HS-5 (cell line): ENCODE measurements at places on chromosomes 4 and X.

GRCh38 chr4:39718366-39719323, 20.7 kb downstream of the UBE2K start:
- DNase-seq: no peak

- DNase-seq: no peak
These were observed 108.3 kb downstream of the TBC1D19 start for GRCh38 chr4:26692014-26692726.

GRCh38 chr4:137124278-137124932, 407.9 kb downstream of the PCDH18 start:
- DNase-seq: peak; percentile 43

GRCh38 chr4:88675543-88675942, 22.1 kb downstream of the NAP1L5 start:
- DNase-seq: no peak

- peak; percentile 8 for DNase-seq
These were observed 5.9 kb downstream of the SMIM43 start for GRCh38 chr4:121758925-121759568.

DNA sequence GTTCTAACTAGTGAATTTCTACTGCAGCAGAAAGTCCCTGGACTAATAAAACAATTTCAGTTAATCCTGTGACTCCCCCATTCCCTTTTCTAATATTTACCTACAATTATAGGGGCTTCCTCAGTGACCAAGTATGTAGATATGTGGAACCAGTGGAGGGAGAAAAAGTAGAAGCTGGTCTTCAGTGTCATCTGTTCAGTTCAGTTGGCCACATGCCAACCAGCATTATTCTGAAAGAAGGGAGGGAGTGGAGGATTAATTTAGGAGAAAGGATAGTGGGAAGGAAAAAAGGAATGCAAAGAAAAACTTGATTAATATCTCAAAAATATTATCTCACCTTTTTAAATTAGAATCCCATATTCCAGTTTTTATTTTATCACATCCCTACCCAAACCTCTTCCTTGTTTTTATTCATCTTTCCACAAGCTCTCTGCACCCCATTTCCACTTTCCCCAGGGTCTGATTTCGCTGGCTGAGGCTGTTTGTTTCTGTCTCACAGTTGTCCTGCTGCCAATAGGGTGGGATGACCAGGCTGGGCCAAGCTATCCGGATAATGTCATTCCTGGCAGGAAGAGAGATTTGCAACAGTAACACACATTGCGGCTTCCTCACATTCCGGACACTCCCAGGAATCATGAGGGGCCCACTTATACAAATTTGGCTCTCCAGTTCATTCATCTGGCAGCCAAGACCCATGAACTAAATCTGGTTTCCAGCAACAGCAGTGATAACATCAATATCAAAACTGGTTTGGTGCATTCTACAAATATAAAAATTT, 24.6 kb upstream of the ANTXR2 start:
- DNase-seq: peak; percentile 80

- DNase-seq: no peak
These were observed 182.8 kb downstream of the BANK1 start for GRCh38 chr4:101973361-101973760.

DNA sequence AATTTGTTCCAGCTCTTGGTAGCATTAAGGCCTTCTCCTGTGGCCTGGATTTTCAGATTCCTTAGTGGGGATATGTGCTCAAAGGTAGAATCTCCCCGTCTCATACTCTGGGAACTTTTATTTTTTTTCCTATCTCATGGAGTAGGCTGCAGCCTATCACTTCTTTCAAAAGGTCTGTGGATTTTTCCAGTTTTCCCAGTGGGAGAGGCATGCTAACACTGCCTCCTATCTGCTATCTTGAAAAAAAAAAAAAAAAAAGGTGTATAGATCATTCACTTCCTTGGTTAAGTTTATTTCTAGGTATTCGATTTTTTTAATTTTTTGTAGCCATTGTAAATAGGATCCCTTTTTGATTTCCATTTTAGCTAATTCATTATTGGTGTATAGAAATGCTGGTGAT, 67.1 kb downstream of the IL15 start:
- no peak for DNase-seq

DNA sequence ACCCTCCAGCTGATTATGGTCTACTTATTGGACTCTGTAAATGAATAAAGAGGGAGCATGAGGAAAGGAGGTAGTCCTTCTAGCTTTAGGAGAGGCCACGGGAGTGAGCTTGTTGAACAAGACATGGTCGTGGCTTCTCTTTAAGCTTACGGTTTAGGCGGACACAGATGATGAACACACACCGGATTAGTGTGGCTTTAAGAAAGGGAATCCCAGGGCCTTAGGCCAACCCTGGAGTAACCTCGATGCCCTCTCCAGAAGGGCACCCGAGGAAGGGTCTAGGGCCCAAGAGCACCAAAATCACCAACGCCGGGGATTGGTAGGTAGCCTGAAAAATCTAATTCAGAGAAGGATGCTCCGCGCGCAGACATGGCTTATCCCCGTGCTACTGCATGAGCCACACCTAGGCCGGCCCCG, 39.4 kb downstream of the ERVMER34-1 start:
- DNase-seq: no peak

GRCh38 chr4:38024206-38024509, 64.0 kb downstream of the PTTG2 start:
- no peak for DNase-seq

GRCh38 chr4:29734343-29735213, 985.6 kb upstream of the PCDH7 start:
- no peak for DNase-seq

DNA sequence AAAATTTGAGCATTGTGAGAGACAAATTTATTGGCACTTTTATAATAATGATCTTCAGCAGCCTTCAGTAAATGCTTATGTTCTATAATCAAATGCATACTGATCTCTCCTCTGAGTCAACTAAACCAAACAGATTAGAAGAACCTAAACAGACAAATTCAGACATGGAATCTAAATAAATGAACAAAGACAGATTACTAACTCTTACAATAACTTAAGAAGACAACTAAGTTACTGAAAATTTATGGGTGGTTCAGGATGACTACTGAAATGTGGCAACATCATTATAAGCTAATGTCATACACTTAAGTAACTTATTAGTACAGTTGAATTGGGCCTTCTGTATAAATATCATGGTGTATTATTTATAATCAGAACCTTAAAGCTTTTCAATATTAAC, 127.3 kb downstream of the NEK1 start:
- peak; percentile 10 for DNase-seq

GRCh38 chr4:6538575-6538974, 36.4 kb upstream of the MAN2B2 start:
- DNase-seq: no peak

DNA sequence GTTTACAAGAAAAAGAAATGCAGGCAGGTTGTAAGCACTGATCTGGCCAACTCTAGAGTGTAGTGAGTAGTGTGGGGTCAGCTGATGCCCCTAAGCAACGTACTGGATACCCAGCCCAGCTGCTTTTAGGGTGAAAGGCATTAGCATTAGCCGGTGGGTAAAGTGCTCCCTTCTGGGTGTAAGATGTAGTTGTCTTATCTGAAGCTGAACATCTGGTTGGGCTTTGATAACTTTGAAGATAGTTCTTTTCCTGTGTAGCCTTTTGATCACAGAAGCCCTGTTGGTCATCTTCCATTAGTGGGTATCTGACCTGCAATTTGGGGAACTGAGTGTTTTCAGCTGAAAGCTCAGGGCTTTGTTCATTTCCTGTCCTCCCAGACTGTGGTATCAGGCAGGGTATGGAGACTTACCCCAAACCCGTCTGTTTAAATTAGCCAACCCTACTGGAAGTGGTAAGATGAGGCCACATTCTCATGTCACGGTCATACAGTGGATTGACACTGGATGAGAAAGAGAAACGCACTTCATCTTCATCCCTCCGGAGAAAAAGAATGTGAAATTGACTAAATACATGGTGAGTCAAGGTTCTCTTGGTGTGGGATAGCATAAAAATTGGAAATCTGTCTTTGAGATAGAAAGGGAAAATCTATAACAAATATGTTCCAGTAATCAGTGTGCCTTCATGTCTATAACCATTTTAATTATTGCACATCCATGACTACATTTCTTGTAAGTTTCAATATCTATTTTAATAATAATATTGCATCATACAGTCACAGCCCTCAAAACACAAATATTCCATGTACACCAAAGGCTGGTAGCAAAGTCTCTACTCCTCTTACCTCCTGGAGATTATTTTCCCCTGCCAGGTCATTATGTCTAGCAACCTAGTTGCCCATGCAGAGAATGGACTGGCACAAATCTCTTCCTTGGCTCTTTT, 8.7 kb downstream of the RHOH start:
- DNase-seq: no peak

DNA sequence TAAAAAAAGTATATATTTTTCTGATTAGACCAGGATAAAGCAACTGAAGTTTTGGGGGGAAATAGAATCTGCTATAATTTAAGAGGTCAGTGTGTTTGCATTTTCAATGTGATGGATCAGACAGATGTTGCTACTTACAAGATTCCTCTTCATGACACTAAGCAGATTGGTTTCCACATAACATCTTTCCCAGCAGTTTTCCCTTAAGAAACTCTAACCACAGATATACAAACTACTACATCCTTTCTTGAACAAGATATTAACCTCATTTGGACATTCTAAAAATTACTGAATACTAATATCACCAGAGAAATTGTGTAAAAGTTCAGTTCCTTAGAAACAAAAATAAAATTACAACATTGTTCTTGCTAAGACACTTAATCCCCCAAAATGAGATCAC, 106.7 kb upstream of the GUCY1A1 start:
- DNase-seq: no peak

GRCh38 chr4:86971355-86971683, 36.5 kb downstream of the AFF1 start:
- DNase-seq: no peak

DNA sequence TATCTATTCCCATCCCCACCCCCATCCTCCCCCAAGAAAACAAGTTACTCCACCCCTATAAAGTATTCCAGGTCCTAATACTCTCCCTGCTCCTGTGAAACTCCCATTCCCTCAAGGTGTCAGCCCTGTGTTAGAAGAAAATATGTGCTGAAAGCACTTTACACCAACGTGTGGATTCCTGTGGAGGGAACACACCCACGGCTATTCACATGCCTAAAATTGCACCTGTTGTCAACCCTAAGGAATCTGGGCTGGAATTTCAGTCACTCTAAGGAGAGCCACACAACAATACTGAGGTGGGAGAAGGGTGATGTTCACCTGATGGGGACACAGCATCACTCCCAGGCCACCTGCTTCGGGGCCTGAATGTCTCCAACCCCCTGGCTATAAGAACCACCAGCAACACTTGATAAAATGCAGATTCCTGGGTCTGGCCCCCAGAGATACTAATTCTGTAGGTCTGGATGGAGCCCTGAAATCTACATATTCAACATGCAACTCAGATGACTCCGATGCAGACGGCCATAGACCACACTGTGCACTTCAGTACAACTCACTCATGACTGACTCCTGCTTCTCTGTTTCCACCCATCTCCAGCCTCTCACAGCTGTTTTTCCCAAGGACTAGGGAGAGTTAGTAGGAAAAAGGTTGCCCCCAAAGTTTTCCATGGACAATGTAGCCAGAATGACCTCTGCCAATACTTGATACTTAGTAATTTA, 15.8 kb downstream of the SCD5 start:
- DNase-seq: no peak

- DNase-seq: no peak
These were observed 77.2 kb upstream of the SPIN4 start for GRCh38 chrX:63428348-63428747.

GRCh38 chr4:127238956-127239475, 393.7 kb upstream of the INTU start:
- no peak for DNase-seq

DNA sequence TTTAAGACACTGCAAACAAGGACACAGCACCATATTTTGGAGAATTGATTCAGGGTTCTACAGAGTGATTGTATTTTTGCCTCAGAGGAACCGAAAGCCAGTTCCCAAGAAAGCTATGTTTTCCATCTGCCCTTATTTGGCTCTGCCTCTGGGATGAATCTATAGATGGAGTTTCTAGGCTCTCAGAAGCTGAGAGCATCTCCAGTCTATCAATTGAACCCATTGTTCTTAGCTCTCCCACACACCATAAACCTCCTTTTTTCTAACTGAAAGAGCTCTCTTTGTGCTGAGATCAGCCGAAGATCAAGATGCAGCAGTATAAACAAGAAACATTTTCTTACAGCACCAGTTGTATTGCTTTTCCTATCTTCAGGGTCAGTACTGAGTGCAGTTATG, 16.9 kb downstream of the PLP1 start:
- DNase-seq: no peak

GRCh38 chr4:38872620-38873019, 5.0 kb downstream of the FAM114A1 start:
- no peak for DNase-seq
